A549 treated with Hydrocortisone at 1 μM for 4 hours (cell line): ENCODE measurements at places on chromosomes 3 and 15. TPM values are rescaled to one million over a fixed set of nuclear protein-coding genes. Genes with fewer than 3 reads are reported as not detected.

CAMK1 gene
- 14.6 to 18.4 TPM (median 17.2 TPM) in 5 replicates for total RNA-seq

CYP11A1 gene
- 0.08 to 0.16 TPM in 2 of 5 replicates, not detected in the others for total RNA-seq

COL6A5 gene
- total RNA-seq: not detected in 5 replicates

CKMT1B gene
- total RNA-seq: 1.9 to 6.3 TPM (median 3.7 TPM) in 5 replicates

PAQR5 gene
- 81.6 to 103 TPM (median 94.1 TPM) in 5 replicates for total RNA-seq

ARPIN gene
- total RNA-seq: 9.9 to 15.1 TPM (median 12.5 TPM) in 5 replicates

PARP15 gene
- total RNA-seq: not detected in 5 replicates

KCNMB2 gene
- not detected in 5 replicates for total RNA-seq

TMIE gene
- total RNA-seq: 0.13 to 0.23 TPM (median 0.16 TPM) in 5 replicates

LNP1 gene
- 0.77 to 0.94 TPM (median 0.81 TPM) in 5 replicates for total RNA-seq

TF gene
- 0.91 to 2.4 TPM (median 1.4 TPM) in 5 replicates for total RNA-seq

MAP1A gene
- total RNA-seq: 0.50 to 0.76 TPM (median 0.60 TPM) in 5 replicates

SKOR1 gene
- total RNA-seq: 0.02 to 0.07 TPM (median 0.05 TPM) in 5 replicates

ANKDD1A gene
- total RNA-seq: 1.5 to 2.0 TPM (median 1.8 TPM) in 5 replicates

AADACL2 gene
- total RNA-seq: not detected in 5 replicates

EXD1 gene
- total RNA-seq: 0.06 to 0.22 TPM in 2 of 5 replicates, not detected in the others
